ENCODE measurements at places on chromosomes 11 and 22.

- DNase-seq = no peak
Observed at GRCh38 chr22:39457198-39457555, 365 bp downstream of the MGAT3 start.

- no peak for DNase-seq
Observed at GRCh38 chr11:111836721-111837120, 34.7 kb downstream of the ALG9 start.

- no peak for DNase-seq
Observed at GRCh38 chr22:47621253-47621652, 858.8 kb downstream of the TBC1D22A start.

- DNase-seq = no peak
Observed at GRCh38 chr22:39699631-39700360, 129.2 kb downstream of the CACNA1I start.

GRCh38 chr11:70713988-70714665, 315.8 kb downstream of the CTTN start:
- DNase-seq = no peak
